Testis (tissue), 5 donors: ENCODE measurements at places on chromosomes 3 and 15. TPM values are rescaled to one million over a fixed set of nuclear protein-coding genes. Genes with fewer than 3 reads are reported as not detected.

Gene SEC62
- total RNA-seq = 45.1 TPM

Gene ROBO2
- total RNA-seq = 17.7 TPM

Gene CLDN16
- total RNA-seq = 0.55 TPM

Gene C3orf33
- total RNA-seq = 9.3 TPM

Gene EHHADH
- 7.5 TPM for total RNA-seq

Gene MAGI1
- 56.1 TPM for total RNA-seq

Gene SEMA7A
- total RNA-seq = 220 TPM

Gene ANKRD34C
- 0.12 TPM for total RNA-seq

Gene TMPRSS7
- total RNA-seq = 2.0 TPM

Gene CCR1
- total RNA-seq = 0.16 TPM

Gene GPR149
- 0.37 TPM for total RNA-seq

Gene KCNH8
- 8.9 TPM for total RNA-seq

Gene CD96
- 0.16 TPM for total RNA-seq

Gene GLT8D1
- 107 TPM for total RNA-seq

Gene EFCAB12
- 7.3 TPM for total RNA-seq

Gene SHF
- 12.7 TPM for total RNA-seq

Gene CHRNA5
- total RNA-seq = 3.5 TPM

Gene ULK3
- 78.5 TPM for total RNA-seq

Gene OIP5
- total RNA-seq = 21.2 TPM

Gene CSPG5
- 2.7 TPM for total RNA-seq

Gene SNTN
- not detected for total RNA-seq

Gene GABRG3
- 6.9 TPM for total RNA-seq

Gene RTP1
- 0.94 TPM for total RNA-seq

Gene RLBP1
- 0.93 TPM for total RNA-seq

Gene ECE2
- 1.4 TPM for total RNA-seq

Gene CPN2
- total RNA-seq = 1.1 TPM

Gene TRIM42
- total RNA-seq = 21.4 TPM

Gene GCNT3
- 3.0 TPM for total RNA-seq

Gene SUSD5
- total RNA-seq = 7.7 TPM

Gene GABRR3
- total RNA-seq = 0.19 TPM

Gene TNNC1
- 23.2 TPM for total RNA-seq

Gene RETNLB
- not detected for total RNA-seq

Gene STRIT1
- not detected for total RNA-seq

Gene PSTPIP1
- 8.6 TPM for total RNA-seq

Gene GALNT15
- total RNA-seq = 13.0 TPM

Gene GATM
- total RNA-seq = 386 TPM

Gene FAM227B
- total RNA-seq = 19.0 TPM

Gene SENP8
- 8.1 TPM for total RNA-seq

Gene ITIH4
- 19.9 TPM for total RNA-seq

Gene NUP210
- total RNA-seq = 44.0 TPM

Gene VGLL3
- 27.6 TPM for total RNA-seq

Gene SI
- total RNA-seq = 2.8 TPM

Gene ACKR2
- 3.4 TPM for total RNA-seq

Gene PLA2G4B
- total RNA-seq = 16.6 TPM

Gene DGKG
- 1.1 TPM for total RNA-seq

Gene ACTC1
- total RNA-seq = 1.2 TPM

Gene BFSP2
- not detected for total RNA-seq

Gene RGMA
- 65.4 TPM for total RNA-seq
